ENCODE measurements at places on chromosomes 4 and X.

GRCh38 chr4:184514121-184514988, 40.0 kb upstream of the IRF2 start:
- peak; percentile 24 for DNase-seq

GRCh38 chrX:14837155-14837554, 35.7 kb downstream of the FANCB start:
- DNase-seq, result no peak

DNA sequence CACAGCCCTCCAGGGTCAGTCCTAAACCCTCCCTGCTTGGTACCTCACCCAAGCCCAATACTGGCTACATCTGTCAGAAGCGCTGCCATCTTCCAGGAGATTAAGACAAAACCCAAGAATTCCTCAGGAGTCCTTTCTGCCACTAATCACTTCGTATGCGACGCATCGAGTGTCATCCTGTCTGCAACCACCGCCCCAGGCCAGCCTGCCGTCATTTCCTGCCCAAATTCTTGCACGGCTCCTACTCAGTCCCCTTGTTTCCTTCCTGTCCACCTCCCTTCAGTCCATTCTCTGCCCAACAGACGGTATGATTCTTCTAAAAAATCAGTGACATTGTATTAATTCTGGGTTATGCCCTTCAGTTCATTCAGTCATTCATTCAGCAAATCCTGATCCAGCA, 113.6 kb downstream of the NFKB1 start:
- DNase-seq, result no peak

- no peak for DNase-seq
Observed at GRCh38 chr4:2241003-2241402, 918 bp downstream of the HAUS3 start.

GRCh38 chr4:43112139-43112538, 219.6 kb downstream of the GRXCR1 start:
- DNase-seq, result no peak

DNA sequence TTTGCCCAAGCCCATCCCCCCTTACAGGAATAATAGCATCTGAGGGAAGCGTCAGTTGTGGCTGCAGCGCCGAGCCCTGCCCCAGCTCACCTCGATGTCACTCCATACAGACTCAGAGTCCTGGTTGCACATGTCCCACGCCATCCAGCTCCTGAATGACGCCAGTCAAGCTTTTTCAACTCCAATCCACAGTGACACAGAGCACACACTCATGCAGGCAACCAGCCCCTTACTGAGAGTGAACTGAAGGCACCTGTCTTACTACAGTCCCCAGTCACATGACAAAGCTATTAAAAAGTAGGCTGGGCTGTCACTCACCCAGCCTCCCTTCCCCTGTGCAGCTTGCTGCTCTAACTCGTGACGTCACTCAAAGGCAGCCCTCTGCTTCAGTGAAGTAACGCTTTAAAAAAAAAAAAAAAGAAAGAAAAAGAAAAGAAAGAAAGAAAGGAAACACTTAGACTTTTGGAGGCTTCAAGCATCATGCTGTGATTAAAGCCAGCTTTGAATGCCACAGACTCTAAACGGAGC, at the start of gene PPARGC1A:
Gene PPARGC1A (minus strand): TSS at position 234 of the 528 bp plus-strand sequence. CDS start 90 bp downstream, at position 144.
- peak; percentile 10 for DNase-seq

- no peak for DNase-seq
Observed at GRCh38 chr4:71009086-71009485, 15.6 kb downstream of the DCK start.

DNA sequence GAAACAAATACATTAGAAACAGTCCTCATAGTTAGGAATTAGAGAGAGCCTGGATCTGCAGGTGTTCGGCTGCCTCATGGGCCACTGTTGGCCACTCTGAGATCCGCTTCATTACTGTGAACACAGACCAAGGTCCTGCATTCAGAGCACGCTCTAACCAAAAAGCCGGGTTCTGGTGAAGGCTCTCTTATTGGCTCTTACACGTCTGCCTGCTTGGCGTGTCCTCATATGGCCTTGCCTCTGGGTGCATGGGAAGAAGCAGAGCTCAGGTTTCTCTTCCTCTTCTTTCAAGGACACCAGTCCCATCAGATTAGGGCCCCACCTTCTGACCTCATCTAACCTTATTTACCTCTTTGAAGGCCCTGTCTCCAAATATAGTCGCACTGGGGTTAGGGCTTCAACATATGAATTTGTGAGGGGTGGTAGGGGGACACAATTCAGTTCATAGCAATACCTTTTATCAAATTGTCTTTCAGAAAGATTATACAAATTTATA, 37.1 kb upstream of the ELF2 start:
- DNase-seq, result no peak

GRCh38 chr4:74047152-74047551, 8.7 kb upstream of the CXCL3 start:
- DNase-seq, result no peak

GRCh38 chr4:827209-828081, 1.5 kb upstream of the CPLX1 start:
- no peak for DNase-seq

DNA sequence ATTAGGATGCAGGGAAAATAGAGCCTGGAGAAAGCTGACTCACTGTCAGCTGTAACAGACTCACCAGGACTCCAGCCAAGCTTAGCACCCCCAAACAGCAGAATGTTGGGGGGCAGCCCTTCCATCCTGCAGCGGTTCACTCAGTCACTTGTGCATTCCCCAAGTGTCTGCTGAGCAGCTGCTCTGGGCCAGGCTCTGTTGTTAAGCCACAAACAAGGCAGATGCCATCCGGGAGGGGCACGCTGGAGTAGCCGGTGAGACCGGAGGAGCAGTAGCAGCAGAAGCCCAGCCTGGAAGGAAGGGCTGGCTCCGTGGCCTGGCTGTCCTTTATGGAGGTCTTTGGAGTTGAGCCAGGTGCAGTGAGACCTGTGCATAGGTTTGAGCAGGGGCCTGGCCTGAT, 22.0 kb downstream of the CCNQ start:
- DNase-seq, result no peak

GRCh38 chr4:118867311-118868067, 21.2 kb upstream of the SYNPO2 start:
- DNase-seq, result no peak

- DNase-seq, result no peak
Observed at GRCh38 chr4:48153791-48154550, 19.9 kb upstream of the TXK start.

GRCh38 chrX:97672608-97673007, 788.9 kb downstream of the RPA4 start:
- no peak for DNase-seq

- DNase-seq, result no peak
Observed at GRCh38 chrX:118522230-118522926, 26.8 kb downstream of the DOCK11 start.

GRCh38 chr4:95606739-95607138, 58.0 kb upstream of the UNC5C start:
- no peak for DNase-seq

- DNase-seq, result no peak
Observed at GRCh38 chrX:111035256-111035655, 60.7 kb upstream of the PAK3 start.

DNA sequence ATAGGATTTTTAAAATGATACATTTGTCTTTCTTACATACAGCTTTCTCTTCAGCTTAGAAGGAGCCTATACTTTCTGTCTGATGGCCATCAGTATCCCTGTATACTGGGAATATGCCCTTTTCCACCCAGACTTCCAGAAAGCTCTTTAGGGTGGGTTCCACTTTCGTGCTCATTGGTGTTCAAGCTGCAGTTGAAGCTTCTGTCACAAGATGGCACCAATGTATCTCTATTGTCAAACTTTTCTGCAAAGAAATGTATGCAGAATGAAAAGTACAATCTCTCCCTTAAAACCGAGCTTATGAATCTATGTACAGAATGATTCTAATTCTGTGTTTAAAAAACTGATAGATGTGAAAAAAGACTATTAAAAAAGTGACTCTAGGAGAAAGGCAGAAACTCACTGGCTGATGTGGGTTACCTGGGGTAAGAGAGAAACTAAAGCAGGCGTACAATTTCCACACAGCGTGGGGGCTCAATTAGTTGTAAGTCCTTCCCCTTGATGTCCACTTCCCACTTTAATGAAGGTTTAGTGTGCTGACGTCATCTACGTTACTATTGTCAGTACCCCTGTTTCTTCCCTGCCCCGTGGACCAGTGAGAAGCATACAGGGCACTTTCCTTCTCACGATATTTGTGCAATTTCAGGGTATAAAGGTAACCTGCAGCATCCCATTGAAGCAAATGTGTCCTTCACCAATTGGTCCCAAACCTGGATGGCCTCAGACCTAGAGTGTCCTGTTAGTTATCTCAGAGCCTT, 57.3 kb upstream of the TCEAL2 start:
- no peak for DNase-seq

GRCh38 chr4:133597251-133597650, 448.2 kb downstream of the PCDH10 start:
- no peak for DNase-seq

DNA sequence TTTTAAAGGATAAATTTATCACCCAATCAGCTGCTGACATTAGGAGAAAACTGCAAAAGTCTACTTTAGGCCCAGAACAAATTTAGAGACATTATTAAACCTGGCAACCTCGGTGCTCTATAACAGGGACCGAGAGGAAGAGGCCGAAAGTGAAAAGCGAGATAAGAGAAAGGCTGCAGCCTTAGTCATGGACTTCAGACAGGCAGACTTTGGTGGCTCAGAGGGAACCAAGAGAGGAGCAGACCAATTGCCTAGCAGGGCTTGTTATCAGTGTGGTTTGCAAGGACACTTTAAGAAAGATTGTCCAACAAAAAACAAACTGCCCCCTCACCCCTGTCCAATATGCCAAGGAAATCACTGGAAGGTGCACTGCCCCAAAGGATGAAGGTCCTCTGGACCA, 12.8 kb upstream of the UGT2B10 start:
- DNase-seq, result no peak

DNA sequence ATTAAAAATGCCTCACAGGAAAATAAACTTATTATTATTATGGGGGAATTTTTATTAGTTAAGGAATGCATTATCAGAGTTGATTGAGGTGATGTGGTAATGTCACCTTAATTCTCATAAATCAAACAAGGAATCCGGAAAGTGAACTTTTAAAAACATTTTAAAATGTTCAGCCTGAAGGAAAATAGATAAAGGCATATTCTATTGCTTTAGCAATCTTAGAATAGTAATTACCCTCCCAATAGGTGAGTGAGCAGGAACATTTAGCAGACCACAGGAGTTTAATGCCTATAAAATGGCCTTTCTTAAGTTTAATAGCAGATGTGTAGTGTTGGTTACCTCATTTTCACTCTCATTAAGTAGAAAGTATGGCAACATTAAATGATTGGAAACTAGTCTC, 160.9 kb upstream of the MAD2L1 start:
- no peak for DNase-seq

GRCh38 chr4:183469285-183469684, 24.8 kb downstream of the CDKN2AIP start:
- DNase-seq, result no peak

DNA sequence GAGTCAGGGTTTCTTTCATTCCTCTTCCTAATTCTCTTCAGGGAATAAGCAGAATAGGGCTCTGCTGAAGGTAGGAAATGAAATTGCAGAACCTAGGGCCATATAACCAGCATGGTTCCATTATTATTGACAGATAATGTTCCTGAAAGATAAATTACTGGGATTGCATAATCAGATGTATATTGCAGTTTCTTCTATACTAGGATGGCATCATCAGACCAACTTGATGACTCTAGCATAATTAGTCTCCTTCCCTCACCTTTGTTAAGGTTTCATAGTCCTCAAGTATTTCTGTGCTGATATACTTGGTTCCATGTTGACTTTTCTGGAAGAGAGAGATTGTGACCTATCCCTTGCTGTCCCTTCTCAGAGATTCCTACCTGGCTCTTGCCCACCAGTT, 492.3 kb upstream of the LCORL start:
- DNase-seq, result no peak

- DNase-seq, result no peak
Observed at GRCh38 chr4:988726-989721, 2.2 kb downstream of the IDUA start.

- no peak for DNase-seq
Observed at GRCh38 chr4:186013419-186014186, 55.4 kb upstream of the TLR3 start.

DNA sequence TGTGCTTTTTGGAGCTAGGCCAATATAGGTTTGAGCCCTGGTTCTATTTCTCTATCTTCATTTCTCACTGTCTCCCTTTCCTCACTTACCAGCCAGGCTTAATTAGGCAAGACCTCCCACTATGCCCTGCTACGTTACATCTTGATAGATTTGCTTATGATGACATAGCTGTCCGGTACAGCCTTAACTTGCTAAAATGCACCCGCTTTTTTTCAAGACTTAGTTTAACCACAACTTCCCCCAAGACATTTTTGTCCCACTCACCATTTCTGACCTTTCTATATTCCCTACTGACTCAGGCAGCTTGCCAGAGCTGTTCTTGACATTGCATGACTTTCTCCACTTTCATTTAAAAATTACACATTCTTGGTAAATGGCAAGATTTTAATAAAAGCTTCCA, 152.6 kb downstream of the MID1 start:
- DNase-seq, result no peak

DNA sequence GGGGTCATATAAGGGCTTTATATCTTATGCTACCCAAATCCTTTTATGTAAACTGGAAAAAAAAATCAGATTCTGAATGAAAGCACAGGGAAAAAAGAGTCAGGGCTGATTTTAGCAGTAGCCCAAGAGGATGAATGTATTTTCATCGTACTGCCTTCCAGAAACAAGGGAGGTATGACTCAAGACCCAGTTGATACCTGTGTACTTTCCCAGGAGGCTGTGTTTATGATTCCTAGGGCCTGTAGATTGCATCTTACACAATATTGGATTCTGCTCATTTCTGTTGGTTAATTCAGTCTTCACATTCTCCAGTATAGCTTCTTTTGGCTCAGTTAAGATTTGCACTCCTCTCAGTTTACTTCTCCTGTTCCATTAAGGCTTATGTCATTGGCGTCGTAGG, 127.9 kb upstream of the LIMCH1 start:
- DNase-seq, result no peak

Data from K562 (cell line).